ENCODE measurements at places on chromosomes 6 and 20. TPM values are rescaled to one million over a fixed set of nuclear protein-coding genes. Genes with fewer than 3 reads are reported as not detected.

DNA sequence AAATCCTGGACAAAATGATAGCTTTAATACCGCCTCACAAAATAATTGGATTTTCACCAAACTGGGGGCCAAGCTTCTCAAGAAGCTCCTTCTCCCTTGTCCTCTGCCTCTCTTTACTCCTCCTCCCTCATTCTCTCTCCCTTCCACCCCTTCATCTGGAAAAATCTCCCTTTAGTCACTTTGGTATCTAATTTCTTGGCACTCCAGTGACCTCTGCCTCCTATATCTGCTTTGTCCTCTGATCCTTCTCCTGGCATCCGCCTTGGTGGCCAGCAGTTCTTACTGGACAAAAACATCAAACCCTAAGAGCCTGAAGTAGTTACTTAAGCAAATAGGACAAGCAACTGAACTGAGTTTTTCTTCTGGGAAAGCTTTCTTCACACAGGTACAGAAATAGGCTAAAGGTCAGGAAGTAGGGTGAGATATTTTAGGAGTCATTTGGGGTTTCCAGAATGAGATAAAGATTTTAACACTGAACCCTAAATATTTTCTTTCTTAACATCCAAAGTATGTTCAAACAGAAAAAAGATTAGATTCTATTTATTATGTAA lies 220.7 kb downstream of the ARHGAP18 start:
- peak; percentile 20 for DNase-seq

DNA sequence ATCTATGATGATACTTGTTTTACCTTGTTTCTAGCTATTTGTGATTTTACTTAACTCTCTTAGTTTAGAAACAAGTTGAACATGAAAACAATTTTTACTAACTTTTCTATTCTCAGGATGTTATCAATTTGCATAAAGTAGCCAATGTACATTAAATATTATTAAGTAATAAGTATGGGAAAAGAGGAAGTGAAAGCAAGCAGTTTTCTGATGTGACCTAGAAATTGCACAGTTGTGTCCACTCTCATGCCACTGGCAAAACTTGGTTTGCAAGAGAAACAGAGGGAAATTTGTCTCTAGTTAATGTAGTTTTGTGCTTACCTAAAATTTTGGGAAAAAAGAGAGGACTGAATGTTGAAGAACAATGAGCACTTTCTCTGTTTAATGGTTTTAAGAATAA lies 19.2 kb upstream of the TSPYL1 start:
- DNase-seq: no peak

DNA sequence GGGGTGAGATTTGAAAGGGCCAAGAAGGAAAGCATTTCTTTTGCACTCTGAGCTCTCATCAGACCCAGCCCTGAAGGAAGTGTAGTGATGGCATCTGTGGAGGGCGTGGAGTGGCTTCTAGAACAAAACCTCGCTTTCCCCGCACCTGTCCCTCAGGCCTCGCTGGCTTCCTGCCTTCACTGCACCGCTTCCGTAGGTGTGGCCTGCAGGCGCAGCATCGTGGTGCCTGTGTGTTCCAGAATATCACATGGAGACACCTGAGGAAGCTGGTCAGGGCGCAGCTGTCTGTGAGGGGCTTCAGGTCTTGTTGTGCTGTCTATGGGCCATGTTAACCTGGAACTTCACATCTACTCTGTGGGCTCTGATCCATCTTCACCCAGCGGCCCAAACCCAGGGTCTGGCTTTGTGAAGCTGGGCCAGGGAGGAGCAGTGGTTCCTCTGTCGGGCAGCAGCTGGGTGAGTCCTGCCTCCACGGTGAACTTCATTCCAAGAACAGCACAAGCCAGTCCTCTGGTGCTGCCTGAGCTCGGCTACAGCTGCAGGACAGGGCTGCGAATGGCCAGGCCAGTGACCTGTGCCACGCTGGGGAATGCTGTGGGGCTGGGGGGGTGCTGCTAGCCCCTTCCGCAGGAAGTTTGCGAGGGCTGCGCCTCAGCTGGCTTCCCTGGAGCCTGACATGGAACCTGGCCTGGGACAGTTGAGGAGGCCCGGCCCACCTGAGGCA lies 40.9 kb downstream of the DSTN start:
- DNase-seq: no peak

Gene C20orf141
- total RNA-seq: not detected

GRCh38 chr20:43345676-43346075 lies 112.0 kb upstream of the SRSF6 start:
- no peak for DNase-seq

DNA sequence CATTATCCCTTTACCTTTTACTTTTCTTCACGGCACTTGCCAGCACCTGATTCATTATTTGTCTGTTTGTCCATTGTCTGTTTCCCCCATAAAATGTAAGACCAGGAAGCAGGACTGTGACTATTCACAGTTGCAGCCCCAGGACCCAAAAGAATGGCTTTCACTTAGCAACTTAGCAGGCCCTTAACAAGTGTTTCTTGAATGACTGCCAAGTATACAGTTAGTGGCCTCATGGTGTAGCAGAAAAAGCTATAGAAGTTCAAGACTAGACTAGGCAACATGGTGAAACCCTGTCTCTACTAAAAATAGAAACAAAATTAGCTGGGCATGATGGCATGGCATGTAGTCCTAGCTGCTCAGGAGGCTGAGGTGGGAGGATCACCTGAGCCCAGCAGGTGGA lies 4.3 kb downstream of the SLC26A8 start:
- no peak for DNase-seq

- no peak for DNase-seq
Measured at GRCh38 chr6:43644940-43645612, at the start of gene RSPH9. Gene RSPH9, plus strand, starts transcription at chr6:43645036. Its CDS starts 63 bp downstream, at chr6:43645099.

- peak; percentile 5 for DNase-seq
Measured at GRCh38 chr6:136137008-136137692, 113.0 kb downstream of the MTFR2 start.

GRCh38 chr6:128558021-128558420 lies 37.6 kb upstream of the PTPRK start:
- no peak for DNase-seq

DNA sequence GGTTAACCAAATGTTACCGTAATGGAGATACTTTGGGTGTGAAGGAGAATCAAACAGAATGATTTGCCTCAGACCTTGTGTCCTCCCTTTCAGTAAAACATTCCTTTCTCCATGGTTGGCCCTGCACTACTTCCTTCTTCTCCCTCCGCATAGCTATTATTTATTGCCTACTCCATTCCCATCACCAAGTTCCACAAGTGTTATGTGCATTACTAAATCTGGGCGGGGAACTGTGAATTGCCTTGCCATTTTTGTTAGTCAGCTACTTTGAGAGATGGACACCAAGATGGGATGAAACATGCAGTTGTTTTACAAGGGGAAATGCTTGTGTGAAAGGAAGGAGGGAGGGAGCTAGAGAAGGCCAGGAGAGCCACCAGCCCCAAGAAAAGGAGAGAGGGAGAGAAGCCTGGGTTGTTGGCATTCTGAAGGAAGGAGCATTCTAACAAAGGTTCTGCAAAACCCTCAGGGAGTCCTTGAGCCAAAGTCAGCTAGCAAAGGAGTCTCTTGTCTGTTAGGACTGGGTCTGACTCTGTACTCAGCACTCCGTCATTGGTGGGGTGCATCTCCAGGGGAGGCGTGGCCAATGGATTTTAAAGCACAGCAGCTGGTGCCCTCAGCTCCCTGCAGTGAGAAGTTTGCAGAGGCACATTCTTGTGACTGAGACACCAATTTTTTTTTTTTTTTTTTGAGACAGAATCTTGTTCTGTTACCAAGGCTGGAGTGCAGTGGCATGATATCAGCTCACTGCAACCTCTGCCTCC lies 83.6 kb upstream of the CHD6 start:
- no peak for DNase-seq

GRCh38 chr6:25122622-25123237 lies 156.4 kb upstream of the CARMIL1 start:
- DNase-seq: peak; percentile 69

DNA sequence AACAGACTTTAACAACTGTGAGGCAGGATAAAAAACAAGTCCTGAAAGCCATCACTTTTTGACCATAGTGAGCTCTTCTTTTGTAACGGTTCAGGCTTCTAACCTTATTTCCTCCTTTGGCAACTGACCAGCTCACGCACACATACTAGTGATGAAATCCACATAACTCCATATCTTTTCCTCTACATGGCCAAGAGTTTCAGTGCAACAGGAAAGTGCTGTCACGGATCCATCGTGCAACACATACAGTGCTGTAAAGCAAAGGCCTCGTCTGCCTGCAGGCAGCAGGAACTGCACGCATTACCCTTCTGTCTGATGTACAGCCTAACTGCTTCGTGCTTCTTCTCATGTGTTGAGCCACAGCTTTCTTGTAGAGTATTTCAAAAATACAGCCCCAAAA lies 108.5 kb downstream of the EPM2A start:
- DNase-seq: no peak

- DNase-seq: no peak
Measured at GRCh38 chr6:380234-381218, 11.0 kb upstream of the IRF4 start.

DNA sequence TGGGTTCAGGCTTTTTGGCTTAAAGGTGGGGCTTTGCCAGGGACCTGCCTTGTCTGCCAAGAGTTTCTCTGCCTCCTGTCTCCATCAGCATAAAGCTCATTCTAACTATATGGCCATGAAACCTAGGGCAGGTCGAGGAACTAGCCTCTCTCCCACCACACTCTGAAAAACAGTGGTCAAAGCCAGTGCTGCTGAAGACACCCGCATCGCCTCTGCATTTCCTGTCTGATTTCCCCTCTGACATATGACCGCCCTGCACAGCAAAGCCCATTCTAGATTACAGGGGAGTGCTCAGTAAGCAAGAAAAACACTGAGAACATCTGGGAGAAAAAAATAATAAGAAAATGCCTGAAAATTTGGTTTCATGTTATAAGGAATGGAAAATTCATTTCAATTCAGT lies 573.6 kb downstream of the PRKN start:
- no peak for DNase-seq

DNA sequence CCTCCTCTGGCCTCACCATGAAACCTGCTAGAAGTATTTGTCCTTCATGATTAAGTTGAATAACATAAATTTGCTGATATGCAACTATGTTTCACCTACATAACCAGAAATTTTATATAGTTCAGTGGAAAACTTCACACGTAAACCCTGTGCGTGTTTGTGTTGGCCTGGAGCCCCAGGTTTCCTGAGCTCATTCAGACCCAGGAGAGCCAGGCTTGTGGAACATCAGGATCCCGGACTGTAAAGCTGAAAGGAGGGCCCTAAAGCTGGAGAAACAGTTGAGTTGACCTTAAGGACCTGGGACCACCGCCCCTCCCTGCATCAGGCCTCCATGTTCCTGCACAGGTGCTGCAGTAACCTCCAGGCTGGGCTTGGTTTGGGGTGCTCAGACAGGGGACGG lies 3.1 kb upstream of the SPATS1 start:
- DNase-seq: no peak

- no peak for DNase-seq
Measured at GRCh38 chr6:107560657-107561056, 70.7 kb downstream of the SOBP start.

Gene METTL24
- total RNA-seq: not detected

All from HT-29 (cell line).